Stimulated activated CD4-positive, alpha-beta T cell treated with anti-CD3 and anti-CD28 coated beads, Interleukin-1b, Interleukin-23, amount 100 ng/mL, for 4 hours (primary cell): ENCODE measurements at places on chromosomes 2 and 18.

DNA sequence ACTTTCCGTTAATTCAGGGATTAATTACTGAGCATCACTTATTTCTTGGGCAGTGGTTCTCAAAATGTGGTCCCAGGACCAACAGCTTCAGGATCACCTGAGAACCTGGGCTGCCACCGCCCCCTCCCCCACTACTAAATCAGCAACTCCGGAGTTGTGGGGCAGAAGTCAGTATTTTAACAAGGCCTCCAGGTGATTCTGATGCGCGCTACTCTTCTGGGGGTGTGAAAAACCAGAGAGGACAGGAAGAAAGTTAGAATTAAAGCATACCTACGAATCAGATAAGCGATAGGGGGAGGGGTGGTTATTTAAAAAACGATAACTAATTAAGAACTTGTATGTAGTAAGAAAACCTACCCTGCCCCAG lies 319 bp downstream of the ZSCAN30 start:
- DNase-seq, result peak; percentile 25

GRCh38 chr2:30869988-30870387 lies 62.7 kb upstream of the CAPN13 start:
- no peak for DNase-seq

- no peak for DNase-seq
Measured at GRCh38 chr2:23410596-23410995, 25.6 kb downstream of the KLHL29 start.

- DNase-seq, result no peak
Measured at GRCh38 chr18:41486575-41486974, 468.5 kb upstream of the PIK3C3 start.
